ENCODE measurements at places on chromosomes 3 and 15. TPM values are rescaled to one million over a fixed set of nuclear protein-coding genes. Genes with fewer than 3 reads are reported as not detected.

The PLA2G4E gene
- total RNA-seq, result not detected

The TBC1D23 gene
- 54.3 TPM for total RNA-seq

The CKMT1A gene
- 41.5 TPM for total RNA-seq

GRCh38 chr3:10357592-10358308, 36.8 kb upstream of the SEC13 start:
- peak; percentile 40 for DNase-seq

GRCh38 chr15:78360367-78360801, 20.2 kb downstream of the CRABP1 start:
- DNase-seq, result no peak

GRCh38 chr15:64500695-64501395, 40.5 kb downstream of the ZNF609 start:
- DNase-seq, result no peak

- no peak for DNase-seq
These were observed 94.3 kb upstream of the RNF7 start for GRCh38 chr3:141643796-141644195.

DNA sequence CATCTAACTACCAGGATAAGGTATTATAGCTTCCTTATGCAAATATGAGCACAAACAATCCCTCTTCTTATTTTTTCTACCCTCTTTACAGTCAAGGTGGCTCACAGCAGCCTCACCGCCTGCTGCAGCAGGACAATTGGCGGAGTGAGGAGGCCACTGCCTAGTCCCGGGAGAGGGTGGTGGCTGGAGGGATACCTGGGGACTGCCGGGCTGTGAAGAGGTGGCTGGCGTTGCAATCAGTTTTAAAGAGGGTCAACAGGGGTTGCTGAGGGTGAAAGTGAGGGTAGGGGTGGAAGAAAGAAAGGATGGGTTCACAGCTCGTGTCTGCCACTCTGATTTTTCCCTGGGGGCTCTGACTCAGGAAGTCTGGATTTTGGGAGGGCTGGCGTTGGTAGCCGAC, 105.1 kb upstream of the SLC6A6 start:
- no peak for DNase-seq

GRCh38 chr15:77034695-77035489, 36.0 kb downstream of the TSPAN3 start:
- DNase-seq, result no peak

DNA sequence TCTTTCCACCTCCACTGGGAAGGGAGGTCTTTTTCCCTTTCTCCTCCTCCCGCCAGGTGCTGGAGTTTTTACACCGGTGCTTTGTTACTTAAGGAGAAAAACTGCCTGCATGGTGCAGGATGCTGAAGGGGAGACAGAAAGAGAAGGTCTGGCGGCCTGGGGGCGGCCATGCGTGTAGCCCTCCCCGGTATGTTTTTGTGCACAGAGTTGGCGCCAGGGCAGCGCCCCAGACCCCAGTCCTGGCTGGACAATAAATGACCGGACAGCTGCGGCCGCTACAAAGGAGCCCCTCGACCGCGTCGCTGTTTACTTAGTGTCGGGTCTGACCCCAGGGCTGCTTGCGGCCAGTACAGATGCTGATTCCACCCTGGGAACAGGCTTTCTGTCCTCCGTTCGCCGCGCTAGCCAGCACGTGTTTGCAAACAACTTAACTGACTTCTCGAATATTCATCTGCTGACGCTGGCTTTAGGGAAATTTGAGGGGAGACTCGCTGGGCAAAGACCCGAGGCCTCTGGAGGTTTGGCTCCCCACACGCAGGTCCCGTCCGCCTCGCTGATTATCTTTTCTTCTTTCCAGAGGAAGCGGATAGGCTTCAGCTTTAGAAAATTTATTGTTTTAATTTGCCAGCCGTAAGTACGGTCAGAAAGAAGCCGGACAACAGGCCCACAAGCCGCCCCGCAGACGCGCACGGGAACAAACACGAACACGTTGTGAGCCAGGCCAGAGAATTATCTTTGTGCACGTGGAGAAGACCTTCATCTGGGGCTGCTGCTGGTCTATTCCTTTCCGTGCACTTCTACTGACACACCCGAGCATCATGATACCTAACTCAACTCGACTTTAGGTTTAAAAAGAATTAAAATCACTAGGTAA, 46.9 kb downstream of the ZIC4 start:
- no peak for DNase-seq

DNA sequence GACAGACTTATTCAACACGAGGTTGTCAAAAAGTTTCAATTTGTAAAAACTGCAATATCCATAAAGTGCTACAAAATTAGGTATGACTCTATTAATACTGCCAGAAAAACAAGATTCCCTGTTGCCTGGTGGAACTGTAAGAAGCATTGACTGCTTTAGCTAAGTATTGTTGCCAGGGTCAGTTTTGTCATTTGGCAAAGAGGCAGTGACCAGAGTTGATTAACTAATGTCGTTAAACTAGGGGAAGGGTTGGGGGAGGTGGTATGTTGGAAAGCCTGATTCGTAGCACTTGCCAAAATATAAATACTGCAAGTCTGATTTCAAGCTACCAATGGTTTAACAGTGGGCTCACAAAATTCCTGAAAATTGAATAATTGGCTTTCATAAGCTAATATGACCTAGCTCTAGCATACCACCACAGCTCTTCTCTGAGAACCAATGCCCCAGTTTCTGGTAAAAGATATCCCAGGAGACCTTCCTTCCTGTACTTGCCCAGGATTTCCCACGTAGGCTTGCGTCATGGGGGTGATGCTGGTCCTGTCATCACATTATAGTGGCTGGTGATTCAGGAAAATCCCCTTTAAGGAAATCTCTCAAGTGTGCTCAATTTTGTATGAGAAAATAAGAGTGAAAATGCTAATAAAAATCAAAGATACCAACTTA, 266.4 kb upstream of the TBC1D5 start:
- no peak for DNase-seq

DNA sequence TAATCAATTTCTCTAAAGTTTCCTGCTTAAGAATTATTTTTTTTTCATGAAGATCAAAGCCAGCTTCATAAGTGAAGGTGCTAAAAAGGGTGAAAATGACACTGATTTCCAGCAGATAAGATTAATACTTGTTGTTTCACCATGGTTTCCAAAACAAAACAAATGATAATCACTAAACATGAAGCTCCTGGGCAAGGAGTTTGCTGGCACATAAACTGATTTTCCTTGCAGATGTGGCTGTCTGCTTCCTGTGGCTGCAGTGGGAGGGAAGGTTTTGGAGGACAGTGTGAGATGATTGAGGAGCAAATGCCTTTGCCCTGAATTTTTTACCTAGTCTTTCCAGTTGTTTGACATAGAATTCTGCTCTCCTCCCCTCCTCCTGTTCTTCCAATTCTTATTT, 228.8 kb downstream of the DIPK2A start:
- no peak for DNase-seq
